ENCODE measurements at places on chromosomes 13 and 19.

GRCh38 chr19:7152568-7152967, 83.1 kb downstream of the ZNF557 start:
- DNase-seq, result no peak

DNA sequence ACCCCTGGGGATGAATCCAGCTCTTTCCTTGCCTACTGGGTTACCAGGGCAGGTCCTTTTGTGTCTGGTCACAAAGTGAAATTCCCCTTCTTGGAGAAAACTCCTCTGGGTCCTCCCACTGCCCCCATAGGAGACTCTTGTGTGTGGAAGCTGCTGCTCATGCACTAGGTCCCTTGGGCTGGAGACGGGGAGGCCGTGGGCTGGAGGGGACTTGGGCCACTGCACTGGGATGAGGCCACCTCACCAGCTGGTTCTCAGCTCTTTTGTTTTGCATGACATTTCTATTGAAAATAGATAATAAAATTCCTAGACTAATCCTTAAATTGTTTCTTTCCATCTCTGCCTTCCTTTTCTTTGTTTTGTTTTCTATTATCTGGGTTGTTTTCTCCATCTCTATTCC, 62.4 kb downstream of the TEX29 start:
- no peak for DNase-seq

GRCh38 chr19:2869618-2870017, 2.5 kb downstream of the ZNF556 start:
- no peak for DNase-seq

GRCh38 chr13:73535341-73535740, 476.5 kb downstream of the KLF5 start:
- DNase-seq, result no peak

DNA sequence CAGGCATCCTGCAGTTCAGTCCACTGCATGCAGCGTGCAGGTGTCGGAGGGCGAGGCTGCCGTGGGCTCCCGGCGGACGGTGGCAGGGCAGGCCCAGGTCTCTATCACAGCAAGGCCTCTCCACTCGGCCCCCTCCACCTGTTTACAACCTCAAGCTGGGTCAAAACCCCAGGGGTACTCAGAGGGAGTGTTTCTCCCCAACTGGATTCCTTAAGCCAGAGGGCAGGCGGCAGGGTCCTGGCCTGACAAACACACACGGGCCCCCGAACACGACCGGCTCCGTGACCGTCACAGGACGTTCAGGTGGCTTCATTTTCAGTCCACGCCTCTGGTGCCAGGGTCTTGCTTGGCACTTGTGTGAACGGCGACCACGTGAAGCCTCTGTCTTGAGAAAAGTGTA, 23.5 kb downstream of the RASA3 start:
- DNase-seq, result no peak

- no peak for DNase-seq
These were observed 12.4 kb upstream of the SULT2B1 start for GRCh38 chr19:48539503-48540096.

GRCh38 chr19:2324220-2324948, 4.0 kb downstream of the LSM7 start:
- DNase-seq, result no peak

GRCh38 chr19:7850000-7850813, 20.2 kb downstream of the EVI5L start:
- no peak for DNase-seq

DNA sequence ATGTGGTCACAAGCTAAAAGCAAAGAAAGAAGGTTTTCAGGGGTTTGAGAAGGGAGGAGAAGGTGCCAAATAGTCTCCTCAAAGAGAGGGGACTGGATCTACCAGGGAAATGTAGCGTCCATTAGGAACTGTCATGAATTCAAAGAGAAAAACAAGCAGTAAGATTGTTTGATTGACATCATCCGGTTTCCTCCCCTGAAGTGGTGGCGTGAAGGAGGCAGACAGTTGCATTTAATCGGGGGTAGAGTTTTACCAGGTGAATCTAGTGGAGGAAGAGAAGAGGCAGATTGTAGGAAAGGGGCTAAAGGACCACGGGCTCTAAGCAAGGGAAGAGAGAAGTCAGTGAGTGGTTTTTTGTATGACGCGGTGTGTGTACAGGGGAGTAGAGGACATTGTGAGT, 13.0 kb upstream of the CYSLTR2 start:
- no peak for DNase-seq

DNA sequence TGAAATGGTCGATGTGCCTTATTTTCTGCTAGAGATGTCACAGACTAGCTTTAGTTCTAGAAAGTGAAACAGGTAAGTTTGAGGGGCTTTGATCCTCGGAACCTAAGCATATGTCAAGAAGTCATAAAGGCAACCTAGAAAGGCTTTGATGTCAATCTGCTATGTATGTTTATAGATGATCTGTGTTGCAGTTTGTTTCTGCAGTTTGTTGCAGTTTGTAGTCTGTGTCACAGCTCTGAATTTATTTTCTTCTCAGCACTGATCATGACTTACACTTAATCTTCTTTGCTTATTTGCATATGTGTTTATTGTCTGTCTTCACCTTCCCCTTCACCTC, 5.9 kb downstream of the LSM14A start:
- DNase-seq, result no peak

- no peak for DNase-seq
These were observed 75.2 kb upstream of the MRI1 start for GRCh38 chr19:13689085-13689484.

GRCh38 chr13:74129500-74130191, 4.6 kb downstream of the KLF12 start:
- peak; percentile 21 for DNase-seq

DNA sequence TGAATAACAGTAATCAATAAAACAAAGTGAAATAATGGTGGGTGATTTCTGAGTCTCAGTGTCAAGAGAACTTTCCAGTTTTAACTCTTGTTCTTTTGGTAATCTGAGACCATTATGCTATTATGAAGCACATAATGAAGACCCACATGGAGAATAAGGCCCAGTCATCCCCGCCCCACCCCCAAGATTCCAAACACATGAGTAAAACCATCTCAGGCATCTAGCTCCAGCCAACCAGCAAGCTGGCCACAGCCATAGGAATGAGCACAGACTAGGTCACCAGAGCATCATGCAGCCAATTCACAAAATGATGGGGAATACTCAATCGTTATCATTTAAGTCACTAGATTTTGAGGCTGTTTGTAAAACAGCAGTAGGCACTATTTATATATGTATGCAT, 1769.0 kb upstream of the PCDH20 start:
- no peak for DNase-seq
